Cardiac muscle cell (in vitro differentiated cells and primary cell): ENCODE measurements at places on chromosomes 16 and 17.
A peak's percentile ranks its signal among the peaks of the same experiment; 100 is the strongest.

DNA sequence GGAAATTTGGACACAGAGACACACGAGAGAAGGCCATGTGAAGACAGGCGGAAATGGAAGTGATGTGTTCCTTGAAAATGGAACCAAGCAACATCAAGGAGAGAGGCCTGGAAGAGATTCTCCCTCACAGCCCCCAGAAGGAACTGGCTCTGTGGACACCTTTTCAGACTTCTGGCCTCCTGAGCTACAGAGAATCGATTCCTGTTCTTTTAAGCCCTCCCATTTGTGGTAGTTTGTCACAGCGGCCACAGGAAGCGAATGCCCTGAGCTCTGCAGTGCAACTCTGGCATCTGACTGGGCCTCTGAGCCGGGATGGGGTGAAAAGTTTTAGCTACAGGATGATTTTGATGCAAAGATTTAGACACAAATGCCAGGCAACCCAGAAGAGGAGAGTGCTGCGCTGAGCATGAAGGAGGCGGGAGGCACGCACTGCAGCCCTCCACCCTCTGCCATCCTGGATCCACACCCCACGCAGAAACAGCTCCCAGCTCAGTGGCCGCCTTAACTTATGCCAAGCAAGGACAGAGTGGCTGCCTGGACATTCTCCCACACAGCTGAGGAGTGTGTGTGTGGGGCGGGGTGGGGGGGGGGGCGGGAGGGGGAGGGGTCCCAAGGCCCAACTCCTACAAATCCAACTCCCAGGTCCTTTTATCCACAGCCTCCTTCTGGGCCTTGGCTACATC is 2.2 kb downstream of the TIMP2 start:
- DNase-seq: no peak

GRCh38 chr17:3771140-3771539 is 29.8 kb downstream of the ITGAE start:
- DNase-seq: no peak

DNA sequence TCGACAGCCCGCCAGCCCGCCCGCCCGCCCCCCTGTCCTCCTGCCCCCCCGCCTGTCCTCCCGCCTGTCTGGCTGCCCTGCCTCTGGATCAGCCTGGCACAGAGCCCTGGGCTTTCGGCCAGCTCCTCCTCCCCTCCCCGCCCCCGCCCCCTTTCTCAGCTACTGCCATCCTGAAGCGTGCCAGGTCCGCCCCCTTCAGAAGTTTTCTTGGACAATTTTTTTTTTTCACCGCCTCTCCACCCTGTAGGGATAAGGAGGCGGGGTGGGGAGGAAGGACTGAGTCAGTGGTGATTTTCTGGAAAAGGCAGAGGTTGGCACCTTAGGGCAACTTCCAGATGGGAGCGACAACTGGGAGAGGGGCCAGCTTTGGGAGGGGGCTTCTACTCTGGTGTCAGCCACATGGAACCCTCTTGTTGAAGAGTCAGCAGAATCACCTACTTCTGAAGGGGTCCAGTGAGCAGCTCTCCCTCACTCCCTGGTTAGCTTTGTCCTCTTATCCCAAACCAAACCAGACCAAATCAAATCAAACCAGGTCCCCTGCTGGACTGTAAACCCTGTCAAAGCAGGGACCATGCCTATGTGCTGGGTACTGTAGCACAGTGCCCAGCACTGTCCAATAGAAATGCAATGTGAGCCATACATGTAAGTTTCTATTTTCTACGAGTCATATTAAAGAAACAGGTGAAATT is 19.7 kb downstream of the IGF2BP1 start:
- DNase-seq: peak; percentile 92

GRCh38 chr16:4309833-4310266 is 6.0 kb upstream of the GLIS2 start:
- peak; percentile 81 for DNase-seq

DNA sequence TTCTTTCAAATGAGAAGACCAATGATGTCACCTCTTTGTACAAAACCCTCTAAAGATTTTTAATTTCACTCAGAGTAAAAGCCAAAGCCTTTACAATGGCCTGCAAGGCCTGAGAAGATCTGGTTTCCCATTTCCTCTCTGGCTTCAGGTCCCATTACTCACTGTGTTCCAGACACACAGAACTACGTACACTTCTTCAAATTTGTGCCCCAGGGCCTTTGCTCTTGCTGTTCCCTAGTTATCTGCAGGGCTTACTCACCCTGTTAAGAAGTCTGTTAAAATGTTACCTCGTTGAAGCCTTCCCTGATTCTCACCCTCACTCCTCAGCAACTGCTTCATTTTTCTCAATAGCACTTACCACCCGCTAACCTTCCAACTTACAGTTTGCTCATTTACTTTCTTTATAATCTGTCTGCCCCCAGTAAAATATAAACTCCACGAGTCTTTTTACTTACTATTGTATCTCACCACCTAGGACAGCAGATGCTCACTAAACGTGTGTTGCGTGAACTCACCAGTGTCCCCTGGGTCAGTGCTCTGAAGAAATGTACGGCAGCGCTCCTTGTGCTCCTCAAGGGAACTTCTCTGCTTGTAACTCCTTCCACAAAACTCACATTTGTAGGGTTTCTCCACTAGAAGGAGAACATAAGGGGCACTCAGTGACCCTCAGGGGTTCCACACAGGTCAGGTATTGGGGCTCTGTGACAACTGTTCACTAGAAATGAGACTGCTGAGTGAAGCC is 50.2 kb downstream of the GRB7 start:
- no peak for DNase-seq
